NCI-H1417 treated with DMSO at 0.1 percent for 48 hours (cell line): ENCODE measurements at places on chromosomes 2 and 18.

- no peak for DNase-seq
Measured at GRCh38 chr2:146143971-146144370, 1624.1 kb upstream of the ZEB2 start.

GRCh38 chr18:49847524-49847923 lies 34.2 kb upstream of the ACAA2 start:
- DNase-seq: no peak

DNA sequence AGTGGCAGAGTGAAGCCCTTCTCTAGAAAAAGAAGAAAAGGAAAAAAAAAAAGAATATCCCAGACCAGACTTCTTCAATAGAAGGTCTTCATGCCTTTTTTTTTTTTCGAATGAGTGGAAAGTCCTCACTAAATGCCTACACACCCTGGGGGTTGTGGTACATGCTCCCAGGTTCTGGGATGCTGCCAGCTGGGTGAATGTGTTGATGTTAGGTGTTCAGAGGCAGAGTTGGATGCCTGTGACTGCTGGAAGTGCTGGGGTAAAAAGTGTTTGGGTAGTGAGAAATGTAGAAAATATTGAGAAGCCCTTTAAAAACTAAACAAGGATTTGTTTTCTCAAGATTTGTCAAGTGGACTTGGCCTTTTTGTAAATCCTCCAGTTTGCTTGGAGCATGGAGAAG lies 318.6 kb downstream of the SLC4A3 start:
- no peak for DNase-seq

- DNase-seq: no peak
Measured at GRCh38 chr18:8899000-8899399, 193.6 kb downstream of the MTCL1 start.

DNA sequence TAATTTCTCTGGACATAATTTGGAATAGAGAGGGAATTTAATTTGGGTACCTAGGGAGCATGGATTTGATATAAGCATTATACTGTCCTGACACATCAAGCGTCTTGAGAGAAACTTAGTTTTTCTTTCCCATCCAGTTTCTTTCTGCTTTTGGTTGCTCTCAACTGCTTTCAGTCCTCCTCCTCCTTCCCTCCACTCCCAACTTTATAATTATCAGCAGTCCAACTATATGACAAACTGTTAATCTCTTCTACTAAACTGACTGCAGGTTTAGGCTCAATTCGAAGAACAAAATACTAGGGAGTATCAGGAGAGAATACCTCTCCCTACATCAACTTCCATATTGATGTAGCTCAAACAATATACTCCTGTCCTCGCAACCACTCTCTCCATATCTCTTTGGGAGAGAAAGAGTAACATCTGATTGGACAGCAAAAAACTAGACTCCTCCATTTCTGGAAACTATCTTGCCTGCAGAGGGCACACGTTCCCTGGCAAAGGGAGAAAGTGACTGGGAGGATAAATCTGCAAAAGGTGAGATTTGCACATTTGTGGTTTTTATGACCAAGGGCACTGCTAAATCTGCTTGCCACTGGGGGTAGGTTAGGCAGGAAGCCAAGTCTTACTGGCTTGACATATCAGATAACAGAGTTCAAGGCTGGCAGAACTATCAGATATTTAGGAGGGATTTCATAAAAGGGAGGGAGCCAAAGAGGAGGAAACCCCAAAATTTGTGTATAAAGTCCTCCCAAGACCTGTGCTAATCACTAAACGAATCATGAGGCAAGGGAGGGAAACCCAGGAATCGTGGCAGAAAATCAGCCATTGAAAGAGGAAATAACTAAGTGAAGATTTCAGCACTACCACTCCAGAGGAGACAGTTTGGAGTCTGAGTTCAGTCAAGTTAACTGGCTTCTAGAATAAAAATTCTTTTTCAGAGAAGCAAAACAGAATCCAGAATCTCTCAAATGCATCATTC lies 40.0 kb downstream of the ICA1L start:
- DNase-seq: no peak

- DNase-seq: no peak
Measured at GRCh38 chr2:174878537-174879147, 114.4 kb upstream of the CHRNA1 start.

DNA sequence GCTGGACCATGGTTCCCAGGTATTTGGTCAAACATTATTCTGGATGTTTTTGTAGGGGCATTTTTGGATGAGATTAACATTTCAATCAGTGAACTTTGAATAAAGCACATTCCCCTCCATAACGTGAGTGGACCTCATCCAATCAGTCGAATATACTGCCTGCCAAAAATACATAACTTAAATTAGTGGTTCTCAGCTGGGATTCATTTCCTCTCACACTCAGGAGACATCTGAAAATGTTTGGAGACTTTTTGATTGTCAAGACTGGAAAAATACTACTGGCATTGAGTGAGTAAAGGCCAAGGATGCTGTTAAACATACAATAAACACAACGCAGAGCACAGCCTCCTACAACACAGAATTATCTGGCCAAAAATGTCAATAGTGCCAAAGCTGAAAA lies 198.2 kb downstream of the MYO1B start:
- no peak for DNase-seq

GRCh38 chr2:241197947-241198346 lies 9.5 kb downstream of the ANO7 start:
- DNase-seq: no peak

DNA sequence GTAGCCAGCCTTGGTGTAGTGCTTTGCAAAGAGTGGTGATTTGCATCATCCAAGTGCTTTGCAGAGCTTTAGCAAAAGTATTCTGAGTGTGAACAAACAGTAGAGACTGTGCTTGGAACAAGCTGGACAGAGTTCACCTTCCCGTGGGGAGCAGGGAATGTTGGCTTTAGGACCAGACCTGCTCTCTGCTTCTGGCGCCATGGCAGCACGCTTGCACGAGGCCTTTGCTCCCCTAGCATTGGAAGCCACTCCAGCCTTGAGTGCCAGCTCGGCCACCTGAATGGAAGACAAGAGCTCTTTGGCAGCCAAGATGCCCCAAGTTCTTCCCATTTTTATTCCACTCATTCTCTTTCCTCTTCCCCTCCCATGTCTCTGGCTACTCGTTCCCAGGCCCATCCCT lies 250.8 kb upstream of the OSR1 start:
- no peak for DNase-seq

GRCh38 chr2:6748406-6749067 lies 117.2 kb downstream of the CMPK2 start:
- DNase-seq: no peak

DNA sequence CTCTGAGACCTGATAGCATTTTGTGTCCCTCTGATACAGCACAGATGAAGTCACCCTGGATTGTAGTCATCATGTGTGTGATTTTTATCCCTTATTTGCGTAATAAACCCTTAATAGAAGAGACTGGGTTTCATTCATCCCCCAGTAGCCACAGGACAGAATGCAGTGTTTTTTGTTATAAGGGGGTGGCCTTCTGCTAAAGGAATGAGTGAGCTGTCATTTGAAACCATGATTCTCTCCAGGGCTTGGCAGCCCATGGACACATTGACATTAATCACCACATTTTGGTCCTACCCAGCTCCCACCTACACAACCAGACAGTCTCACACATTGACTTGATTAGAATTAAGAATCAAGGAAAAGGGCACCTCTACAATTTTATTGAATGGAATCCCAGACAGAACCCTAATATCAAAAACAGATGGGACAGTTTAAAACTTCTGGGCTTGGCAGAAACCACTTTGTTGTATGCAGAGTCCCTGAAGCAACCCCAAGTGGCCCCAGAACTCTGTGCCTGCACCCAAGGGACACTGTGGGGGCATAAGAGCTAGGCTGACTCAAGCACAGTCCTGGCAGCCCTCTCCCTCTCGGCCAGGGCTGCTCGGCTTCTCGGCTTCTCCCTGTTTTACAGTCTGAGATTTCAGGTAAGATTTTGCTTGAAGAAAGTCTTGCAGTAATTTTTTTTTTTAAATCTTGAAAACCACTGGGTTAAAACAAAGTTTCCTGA lies 254.0 kb upstream of the SLC14A2 start:
- DNase-seq: no peak

- no peak for DNase-seq
Measured at GRCh38 chr2:68837861-68838341, 33.3 kb downstream of the BMP10 start.
